Activated B cell treated with CpG ODN at 0.5 μM for 24 hours (primary cell): ENCODE measurements at places on chromosomes 16 and 17. TPM values are rescaled to one million over a fixed set of nuclear protein-coding genes. Genes with fewer than 3 reads are reported as not detected.

DNA sequence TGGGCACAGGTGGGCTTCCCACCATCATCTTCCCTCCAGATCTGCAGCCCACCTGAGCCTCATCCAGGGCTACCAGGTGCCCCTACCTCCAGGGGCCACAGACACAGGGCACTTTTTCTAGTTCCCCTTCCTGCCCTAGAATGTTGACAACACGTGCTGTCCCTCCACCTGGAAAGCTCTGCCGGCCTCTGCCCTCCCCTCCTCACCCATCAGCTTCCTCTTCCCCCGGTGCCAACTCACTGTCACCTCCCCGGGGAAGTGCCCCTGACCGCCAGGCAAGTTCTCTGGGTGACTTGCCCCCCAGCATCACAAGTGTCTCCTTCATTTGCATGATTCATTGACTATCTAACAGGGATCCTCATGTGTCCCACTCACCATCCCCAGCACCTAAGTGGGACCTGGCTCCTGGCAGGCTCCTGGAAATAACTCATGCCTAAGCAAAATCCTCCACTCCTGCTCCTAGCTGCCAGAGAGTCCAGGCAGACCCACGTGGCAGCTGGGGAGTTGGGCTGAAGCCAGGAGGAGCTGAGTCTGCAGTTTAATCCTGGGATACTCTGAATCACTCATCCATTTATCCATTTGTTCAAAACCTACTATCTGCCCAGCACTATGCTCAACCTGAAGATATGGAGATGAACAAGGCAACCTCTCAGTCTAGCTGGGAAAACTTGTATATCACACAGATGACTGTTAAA, 304.4 kb downstream of the FOXL1 start:
- DNase-seq, result no peak

DNA sequence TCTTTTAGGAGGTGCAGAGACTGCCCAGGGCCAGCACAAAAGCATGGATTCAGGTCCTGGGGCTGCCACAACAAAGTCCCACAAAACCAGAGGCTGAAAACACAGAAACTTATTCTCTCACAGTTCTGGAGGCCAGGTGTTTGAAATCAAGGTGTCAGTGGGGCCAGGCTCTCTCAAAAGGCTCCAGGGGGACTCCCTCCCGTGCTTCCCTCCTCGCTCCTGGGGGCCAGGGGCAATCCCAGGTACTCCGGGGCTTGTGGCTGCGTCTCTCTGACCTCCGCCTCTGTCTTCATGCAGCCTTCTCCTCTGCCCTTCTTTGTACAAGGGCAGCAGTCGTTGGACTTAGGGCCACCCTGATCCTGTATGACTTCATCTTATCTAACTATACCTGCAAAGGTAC, 8.3 kb upstream of the RBFOX3 start:
- no peak for DNase-seq

DNA sequence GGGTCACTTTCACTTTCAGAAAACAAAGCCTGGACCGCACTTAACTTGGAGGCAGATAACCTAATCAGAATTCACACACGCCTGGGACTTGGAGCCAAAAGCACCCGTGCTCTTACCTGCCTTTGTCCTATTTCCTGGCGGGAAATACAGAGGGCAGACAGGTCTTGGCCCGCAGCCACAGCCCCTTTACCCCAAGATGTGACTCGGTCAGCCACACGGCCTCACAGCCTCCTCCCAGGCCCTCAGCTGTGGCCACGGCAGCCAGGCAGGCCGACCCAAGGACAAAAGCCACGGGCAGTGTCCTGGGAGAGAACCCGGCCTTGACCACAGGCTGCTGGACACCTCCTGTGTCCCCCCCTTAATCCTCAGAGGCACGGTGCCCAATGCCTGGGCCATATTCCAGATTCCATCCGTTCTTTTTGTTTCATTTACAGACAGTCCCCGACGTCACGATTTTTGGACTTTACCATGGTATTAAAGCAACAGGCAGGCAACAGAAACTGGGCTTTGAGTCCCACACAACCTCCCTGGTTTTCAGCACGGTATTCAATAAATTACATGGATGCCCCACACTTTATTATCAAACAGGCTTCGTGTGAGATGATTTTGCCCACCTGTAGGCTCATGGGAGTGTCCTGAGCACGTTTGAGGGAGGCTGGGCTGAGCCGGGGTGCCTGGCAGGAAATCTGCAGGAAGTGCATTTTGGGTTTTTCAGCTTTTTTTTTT, 30.1 kb upstream of the GAA start:
- no peak for DNase-seq

The CLEC18C gene
- 0.31 and 0.46 TPM in 2 replicates for total RNA-seq

DNA sequence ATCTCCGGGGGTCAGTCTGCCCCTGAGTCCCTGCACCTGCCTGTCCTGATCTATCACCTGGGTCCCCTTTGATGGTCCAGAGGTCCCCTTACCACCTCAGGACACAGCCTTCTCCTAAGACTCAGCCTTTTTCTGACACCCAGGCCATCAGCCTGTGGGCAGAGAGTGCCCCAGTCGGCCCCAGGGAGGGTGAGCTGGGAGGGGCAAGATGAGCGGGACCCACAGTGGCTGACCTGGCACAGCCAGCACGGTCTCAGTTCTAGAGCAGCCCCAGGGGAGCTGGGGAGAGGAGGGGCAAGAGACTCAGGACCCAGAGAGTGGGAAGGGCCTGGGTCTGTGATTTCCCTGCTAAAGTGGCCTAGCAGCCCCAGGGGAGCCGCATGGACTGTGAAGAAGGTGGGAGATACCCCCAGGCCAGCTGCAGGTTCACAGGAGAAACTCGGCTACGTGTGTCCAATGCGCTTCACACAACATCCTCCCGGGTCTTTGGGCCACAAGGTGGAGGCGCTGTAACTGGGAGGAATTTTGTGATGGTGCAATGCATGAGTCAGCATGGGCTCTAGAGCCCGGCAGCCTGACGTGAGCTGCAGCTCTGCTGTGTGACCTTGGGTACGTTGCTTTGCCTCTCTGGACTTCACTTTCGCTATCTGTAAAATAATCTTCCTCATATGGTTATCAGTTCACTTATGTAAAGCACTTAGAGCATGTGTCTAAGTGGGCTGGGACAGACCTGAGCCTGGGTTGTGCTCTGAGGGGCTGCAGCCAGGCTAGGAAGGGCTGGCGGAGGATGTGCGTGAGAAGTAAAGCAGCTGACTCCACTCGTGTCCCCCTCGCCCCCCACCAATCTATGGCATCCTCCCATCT, 67.2 kb upstream of the LHX1 start:
- DNase-seq, result no peak
